Stimulated activated CD4-positive, alpha-beta T cell treated with anti-CD3 and anti-CD28 coated beads, Interleukin-12 subunit alpha, Interleukin-12 subunit beta, amount 100 ng/mL, for 4 hours (primary cell): ENCODE measurements at places on chromosomes 5 and 9.

DNA sequence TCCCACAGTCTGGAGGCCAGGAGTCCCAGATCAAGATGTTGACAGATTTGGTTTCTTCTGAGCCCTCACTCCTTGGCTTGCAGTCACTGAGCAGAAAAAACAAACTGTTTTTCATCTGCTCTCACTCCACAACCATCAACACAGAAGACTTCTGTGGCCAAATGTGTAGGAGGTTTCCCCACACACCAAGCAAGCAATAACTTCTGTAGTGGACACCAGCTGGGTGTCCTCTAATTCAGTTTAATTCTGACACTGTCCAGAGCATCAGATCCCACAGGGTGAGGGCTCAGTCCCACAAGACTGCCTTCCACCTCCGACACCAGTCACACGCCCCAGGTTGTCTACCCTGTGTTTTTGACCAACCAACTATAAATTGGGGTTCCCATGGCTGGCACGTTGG is 209.9 kb downstream of the AOPEP start:
- DNase-seq, result no peak

DNA sequence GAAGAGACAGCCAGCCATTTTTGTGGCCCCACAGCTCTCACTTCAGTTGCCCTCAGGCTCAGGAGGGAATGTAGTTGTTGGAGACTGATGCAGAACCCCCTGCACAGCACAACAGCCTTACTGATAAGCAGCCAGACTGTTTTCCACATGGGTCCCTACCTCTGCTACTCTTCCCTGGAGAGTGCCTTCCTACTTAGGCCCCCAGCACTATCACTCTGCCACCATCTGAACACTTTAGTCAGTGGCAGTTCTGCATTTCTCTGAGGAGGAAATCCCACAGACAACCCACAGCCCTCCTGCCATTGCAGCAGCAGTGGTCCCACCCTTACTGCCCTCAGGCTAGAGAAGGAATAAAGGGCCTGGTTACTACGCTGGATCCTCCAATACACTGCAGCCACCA is 61.8 kb upstream of the PTPRD start:
- DNase-seq, result no peak

DNA sequence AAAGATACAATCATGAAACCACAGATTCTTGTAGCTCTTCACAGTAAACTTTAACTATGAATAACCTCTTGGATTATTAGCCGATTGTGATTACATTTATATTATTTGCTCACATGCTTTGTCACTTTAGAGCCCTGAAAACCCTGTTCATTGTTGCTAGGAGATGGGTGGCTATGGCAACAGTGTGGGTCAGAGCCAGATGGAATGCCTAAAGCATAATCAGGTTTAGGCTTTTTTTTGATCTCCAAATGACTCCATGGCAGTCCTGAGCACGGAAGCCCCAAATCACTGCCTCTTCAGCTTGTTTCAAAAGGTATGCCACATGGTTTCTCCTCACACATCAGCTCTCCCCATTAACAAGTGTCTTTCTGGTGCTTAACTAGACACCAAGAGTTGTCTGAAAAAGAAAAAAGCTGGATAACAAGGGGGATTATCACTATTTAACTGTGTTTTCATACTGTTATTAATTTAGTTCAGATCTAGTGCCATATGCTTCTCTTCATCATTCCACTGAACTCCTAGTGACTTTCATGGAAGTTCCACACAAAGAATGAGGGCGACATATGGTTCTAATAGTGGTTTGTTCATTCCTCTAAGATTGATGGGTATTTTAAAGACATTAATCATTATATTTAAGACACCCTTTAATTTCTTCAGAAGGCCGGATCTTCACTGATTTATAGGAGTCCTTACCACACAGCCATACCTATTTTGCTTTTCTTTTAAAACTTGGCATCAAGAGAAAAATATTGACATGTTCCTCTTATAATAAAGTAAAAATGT is 88.8 kb upstream of the PAM start:
- DNase-seq, result no peak

- DNase-seq, result no peak
Observed at GRCh38 chr5:38607930-38608564, 51.6 kb upstream of the LIFR start.

DNA sequence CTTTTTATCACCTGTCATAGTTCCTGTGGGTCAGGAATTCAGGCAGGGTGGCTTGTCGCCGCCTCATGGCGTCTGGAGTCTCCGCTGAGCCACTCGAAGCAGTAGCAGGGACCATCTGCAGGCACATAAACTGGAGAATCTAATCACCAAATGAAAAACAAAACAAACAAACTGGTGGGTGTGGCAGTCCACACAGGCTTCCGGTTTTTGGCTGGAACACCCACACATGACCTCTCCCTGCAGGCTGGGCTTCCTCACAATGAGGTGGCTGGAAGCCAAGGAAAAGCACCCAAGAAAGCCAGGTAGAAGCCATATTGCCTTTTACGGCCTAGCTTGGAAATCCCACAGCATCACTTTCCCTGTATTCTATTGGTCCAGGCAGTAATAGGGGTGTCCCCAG is 197.0 kb downstream of the SYK start:
- no peak for DNase-seq

DNA sequence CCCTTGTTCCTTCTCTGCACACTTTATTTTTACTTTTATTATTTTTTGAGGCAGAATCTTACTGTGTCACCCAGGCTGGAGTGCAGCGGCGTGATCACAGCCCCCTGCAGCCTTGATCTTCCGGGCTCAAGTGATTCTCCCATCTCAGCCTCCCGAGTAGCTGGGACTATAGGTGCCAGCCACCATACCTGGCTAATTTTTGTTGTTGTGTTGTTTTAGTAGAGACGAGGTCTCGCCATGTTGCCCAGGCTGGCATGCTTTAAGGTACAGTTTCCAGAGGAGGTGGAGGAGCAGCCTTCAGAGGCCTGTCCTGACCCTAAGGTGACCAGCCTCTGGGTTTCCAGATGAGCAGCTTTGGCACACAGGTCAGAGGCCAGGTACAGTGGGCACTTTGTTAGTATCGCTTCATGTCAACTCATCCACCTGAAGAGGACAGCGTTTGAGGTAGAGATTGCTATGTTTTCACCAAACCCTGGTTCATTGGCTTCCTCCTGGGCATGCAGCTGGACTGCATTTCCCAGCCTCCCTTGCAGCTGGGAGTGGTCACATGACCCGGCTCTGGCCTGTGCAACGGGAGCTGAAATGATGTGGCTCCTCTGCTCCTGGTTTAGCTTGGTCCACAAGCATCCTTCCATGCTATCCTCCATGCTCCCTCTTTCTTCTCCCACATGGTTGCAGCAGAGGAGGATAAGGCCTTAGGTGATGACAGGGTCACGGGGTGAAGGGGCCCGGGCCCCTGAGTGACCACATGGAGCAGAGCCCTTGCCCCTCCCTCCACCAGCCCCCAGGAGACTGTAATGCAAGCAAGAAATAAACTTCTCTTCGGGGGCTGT is 139.3 kb upstream of the IER5L start:
- no peak for DNase-seq
